ENCODE measurements at places on chromosomes 4 and X. TPM values are rescaled to one million over a fixed set of nuclear protein-coding genes. Genes with fewer than 3 reads are reported as not detected.

DNA sequence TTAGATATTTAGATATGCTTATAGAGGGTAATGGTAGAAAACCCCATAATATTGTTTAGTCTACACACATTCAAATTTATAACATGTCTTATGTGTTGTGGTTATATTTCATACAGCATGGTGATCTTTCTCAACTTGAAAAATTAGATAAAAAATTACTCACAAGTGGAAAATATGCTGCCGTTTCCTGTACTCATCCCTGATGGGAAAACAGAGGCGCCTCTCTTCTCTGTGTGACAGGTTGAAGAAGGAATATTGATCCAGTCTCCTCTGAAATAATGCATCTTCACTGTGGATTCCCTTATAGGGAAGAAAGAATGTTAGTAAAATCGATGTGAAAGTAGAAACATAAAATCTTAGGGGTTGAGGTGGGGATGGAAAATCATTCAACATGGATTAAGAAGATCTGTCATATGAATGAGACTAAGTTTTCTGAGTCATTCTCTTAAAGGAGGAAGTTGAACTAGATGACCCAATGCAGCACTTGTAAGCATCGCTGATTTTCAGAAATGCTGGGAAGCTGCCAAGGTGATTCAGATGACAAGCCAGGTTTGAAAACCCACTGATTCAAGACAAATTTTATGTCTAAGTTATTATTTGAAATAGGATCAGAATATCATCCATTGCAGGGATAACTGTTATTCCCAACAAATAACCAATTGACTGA, 70.7 kb downstream of the ANKRD50 start:
- DNase-seq = no peak

GRCh38 chr4:155962767-155963166, 9.1 kb upstream of the CTSO start:
- DNase-seq = no peak

- DNase-seq = no peak
Observed at GRCh38 chr4:85737254-85737653, 262.3 kb downstream of the ARHGAP24 start.

The CT45A3 gene
- total RNA-seq = not detected
